Pulmonary artery endothelial cell (primary cell): ENCODE measurements at places on chromosomes 4 and X. TPM values are rescaled to one million over a fixed set of nuclear protein-coding genes. Genes with fewer than 3 reads are reported as not detected.

- DNase-seq, result no peak
Measured at GRCh38 chr4:145034727-145035211, 63.2 kb downstream of the ANAPC10 start.

DNA sequence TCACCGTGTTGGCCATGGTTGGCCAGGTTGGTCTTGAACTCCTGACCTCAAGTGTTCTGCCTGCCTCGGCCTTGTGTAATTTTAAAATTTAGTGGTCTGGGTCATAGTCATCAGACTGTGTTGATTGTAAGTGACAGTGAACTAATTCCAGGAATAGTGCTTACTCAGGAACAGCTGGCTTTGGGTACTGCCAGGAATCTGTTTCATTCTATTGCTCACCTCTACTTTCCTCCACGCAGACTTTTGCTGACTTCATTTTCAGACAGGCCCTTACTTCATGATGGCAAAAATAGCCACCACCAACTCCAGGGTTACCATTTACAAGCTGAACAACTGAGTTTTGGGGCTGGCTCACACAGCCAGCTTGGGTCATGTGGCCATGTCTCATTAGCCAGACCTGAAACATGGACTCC is 54.6 kb downstream of the FNIP2 start:
- no peak for DNase-seq

DNA sequence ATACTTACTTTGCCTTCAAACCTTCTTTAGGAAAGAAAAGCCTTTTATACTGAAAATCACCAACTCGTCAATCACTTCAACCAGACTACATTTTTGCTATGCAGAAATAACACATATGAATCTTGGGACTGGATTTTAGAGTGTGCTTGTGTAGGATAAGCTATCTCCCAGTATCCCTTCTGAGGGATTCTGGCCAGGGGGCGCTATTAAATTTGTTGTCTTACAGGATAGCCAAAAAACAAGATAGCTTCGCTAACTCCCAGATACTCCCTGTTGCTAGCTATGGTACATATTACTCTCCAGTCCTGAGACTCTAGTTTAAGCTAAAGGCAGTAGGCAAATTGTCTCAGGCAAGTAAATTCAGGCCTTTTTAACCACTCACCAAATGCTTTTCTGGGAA is 167.2 kb downstream of the LHFPL1 start:
- DNase-seq, result no peak

Gene DCAF8L2
- 0.40 TPM in 1 of 2 replicates, not detected in the other for total RNA-seq

Gene RHOXF1
- not detected in 2 replicates for total RNA-seq
